ENCODE measurements at places on chromosomes 11 and 22.

- no peak for DNase-seq
Measured at GRCh38 chr11:46658259-46658658, 40.9 kb downstream of the ATG13 start.

- no peak for DNase-seq
Measured at GRCh38 chr11:58770627-58771457, 39.1 kb upstream of the GLYAT start.

DNA sequence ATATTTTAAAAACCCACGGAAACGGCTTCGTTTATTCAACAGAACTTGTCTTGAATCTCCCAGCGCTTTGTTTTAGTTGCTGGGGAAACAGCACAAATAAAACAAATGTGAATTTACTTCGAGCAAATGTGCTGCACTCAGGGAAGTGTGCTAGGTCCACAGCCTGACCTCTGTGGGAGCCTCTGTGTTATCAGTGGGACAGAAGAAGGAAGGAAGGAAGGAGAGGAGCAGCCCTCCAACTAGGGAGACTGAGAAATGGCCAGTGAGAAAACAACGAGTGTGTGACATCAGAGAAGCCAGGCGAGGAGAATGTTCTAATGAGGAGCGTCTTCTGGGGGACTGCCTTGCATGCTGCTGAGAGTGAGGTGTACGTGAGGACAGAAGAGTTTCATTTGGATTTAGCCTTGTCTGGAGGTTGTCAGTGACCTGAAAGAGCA lies 42.7 kb downstream of the PPP6R3 start:
- DNase-seq: no peak

DNA sequence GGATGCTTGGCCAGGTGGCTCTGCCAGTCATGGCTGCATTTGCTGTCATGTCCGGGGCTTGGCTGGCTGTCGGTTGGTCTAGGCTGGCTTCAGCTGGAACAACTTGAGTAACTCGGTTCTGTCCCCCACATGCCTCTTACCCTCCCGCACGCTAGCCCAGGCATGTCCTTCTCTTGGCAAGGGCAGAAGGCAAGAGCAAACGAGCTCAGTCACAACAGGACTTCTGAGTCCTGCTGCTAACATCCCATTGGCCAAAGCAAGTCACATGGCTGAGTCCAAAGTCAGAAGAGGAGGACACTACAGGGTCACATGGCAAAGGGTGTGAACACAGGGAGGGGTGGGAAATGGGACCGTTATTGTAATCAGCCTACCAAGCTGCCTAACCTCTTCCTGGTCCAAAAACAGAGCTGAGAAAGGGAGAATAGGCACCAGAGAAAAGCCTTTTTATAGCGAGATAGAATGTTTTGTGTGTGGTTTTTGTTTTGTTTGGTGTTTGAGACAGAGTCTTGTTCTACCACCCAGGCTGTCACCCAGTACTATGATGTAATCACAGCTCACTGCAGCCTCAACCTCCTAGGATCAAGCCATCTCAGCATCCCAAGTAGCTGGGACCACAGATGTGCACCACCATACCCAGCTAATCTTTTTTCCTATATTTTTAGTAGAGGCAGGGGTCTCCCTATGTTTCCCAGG lies 81.9 kb downstream of the MN1 start:
- no peak for DNase-seq

DNA sequence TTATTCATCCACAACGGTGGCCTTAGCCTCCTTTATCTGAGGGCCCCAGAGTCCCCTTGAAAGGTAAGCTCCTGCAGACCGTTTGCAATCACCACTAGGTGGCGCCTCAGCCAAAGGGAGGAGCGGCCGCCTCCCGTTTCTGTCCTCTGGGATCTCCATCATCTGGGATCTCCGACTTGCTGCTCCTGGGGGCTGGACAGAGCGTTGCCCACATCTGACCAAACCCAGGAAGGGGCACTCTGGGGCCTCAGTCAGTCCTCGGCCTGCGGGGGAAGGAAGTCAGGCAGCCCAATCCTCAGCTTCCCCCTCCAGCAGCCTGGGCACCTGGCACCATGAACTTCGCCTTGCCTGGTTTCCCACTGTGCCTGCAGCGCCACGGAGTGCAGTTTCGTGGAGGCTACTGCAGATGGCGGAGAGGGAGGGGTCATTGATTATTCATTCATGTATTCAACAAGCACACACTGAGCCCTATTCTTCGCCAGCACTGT lies 23.5 kb downstream of the TP53I11 start:
- DNase-seq: no peak

DNA sequence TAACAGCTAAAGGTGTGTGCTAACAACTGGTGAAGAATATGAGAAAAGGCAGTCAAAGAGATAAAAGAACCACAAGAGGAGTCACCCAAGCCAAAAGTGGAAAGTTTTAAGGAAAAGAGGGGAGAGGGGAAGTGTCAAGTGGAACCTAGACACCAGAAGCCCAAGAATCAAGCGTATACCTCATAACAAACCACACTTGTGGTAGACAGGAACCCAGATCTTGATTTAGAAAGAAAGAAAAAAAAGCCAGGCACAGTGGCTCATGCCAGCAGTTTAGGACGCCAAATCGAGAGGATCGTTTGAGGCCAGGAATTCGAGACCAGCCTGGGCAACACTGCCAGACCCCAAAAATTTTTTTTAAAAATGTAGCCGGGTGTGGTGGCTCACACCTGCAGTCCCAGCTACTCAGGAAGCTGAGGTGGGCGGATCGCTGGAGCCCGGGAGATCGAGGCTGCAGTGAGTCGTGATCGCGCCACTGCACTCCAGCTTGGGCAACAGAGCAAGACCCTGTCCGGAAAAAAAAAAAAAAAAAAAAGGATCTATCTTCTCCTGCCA lies 877 bp downstream of the SLC25A17 start:
- no peak for DNase-seq

- no peak for DNase-seq
Measured at GRCh38 chr11:113528982-113529381, 53.8 kb upstream of the DRD2 start.

DNA sequence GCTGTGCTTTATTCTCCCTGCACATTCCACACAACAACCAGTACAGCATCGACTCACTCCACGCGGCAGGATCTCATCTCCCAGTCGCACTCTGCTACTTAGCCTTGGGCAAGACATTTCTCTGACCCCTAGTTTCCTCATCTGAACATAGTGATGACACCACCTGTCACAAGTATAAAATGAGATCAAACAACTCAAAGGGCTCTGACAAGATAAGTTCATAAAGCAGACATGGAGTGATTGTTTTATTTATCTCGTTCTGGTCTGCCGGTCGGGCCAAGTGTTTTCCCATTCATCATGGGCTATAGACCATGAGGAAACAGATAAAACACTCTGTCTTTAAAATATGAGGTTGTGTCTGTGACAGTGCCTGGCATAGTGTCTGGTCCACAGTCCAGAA lies 35.0 kb downstream of the DSCAML1 start:
- DNase-seq: no peak

- DNase-seq: no peak
Measured at GRCh38 chr11:45470151-45470793, 184.1 kb upstream of the SYT13 start.

- no peak for DNase-seq
Measured at GRCh38 chr11:71342116-71342515, 89.7 kb upstream of the SHANK2 start.

GRCh38 chr22:44909241-44909640 lies 100.6 kb downstream of the PHF21B start:
- DNase-seq: no peak

DNA sequence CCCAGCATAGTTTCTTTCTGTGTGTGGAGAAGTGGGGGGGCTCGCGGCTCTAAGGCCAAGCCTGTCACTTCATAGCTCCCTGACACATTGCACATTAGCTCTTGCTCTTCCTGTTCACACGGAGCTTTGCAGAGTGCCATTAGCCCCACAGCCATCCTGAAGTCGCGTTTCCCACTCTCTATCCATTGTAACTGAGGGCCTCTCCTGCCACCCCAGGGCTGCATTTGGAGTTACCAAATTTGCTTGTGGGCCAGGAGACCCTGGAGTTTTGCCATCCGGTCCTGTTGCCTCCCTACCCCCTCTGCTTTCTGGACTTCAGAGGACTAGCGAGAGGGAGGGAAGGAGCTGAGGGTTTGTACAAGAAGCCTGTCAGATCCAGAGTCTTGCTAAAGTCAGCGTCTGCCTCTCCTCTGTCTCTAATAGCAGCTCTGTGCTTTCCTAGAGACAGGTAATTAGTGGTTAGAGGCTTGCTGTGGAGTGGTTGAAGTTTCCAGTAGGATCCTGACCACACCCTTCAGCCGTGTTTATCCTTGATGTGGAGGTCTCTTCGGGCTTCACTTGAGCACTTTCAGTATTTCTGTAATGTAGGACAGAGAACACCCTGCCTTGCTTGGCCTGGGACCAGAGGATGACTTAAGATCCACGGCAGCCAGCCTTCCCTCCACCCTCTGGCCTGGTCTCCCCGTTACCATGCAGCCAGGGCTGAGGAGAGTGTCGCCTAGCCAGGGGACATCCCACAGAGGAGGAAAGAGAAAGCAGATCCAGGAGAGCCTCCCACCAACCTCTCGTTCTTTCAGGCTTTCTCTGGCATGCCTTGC lies 14.1 kb downstream of the DCPS start:
- no peak for DNase-seq

- DNase-seq: no peak
Measured at GRCh38 chr11:82046778-82047177, 686.9 kb downstream of the FAM181B start.

All from stimulated activated CD8-positive, alpha-beta memory T cell treated with anti-CD3 and anti-CD28 coated beads, Interleukin-2, amount 100 ng/mL, for 1 hour (primary cell).